NCI-H748 treated with DMSO at 0.1 percent for 48 hours (cell line): ENCODE measurements at places on chromosomes 2 and 18.

GRCh38 chr2:130825231-130825965 lies 11.3 kb upstream of the ARHGEF4 start:
- DNase-seq: no peak

- no peak for DNase-seq
Measured at GRCh38 chr2:55301277-55301676, 32.2 kb upstream of the MTIF2 start.

- peak; percentile 22 for DNase-seq
Measured at GRCh38 chr2:157876786-157877138, 632 bp upstream of the ACVR1 start.

DNA sequence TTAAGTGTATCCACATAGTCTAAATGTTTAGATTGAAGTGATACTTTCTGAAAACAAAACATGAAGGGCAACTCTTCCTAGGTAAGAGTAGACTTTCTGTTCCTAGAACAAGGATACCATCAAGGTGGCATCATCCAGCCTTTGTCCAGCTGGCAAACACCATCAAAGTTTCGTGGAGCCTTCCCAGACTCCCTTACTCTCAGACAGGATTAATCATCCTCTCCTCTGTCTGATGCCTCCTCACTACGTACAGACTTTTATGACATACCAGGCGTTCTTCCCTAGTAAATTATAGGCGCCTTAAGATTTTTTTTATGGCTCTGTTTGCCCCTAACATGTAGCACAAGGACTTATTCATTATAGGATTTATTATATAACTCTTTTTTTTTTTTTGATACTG lies 29.4 kb upstream of the ASNSD1 start:
- no peak for DNase-seq

DNA sequence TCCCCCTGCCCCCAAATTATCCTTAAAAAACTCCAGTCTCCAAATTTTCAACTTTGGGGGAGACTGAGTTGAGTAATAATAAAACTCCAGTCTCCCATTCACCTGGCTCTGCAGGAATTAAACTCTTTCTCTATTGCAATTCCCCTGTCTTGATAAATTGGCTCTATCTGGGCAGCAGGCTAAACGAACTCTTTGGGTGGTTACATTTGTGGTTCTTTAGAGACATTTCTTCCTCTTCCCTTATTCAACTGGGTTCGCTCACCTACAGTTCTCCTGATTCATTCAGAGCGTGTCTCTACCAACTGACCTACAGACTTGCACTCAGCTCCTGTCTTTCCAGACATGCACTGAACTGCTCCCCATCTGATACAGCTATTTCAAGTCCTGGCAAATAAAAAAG lies 17.1 kb upstream of the SOCS6 start:
- DNase-seq: no peak
